ENCODE measurements at places on chromosomes 5 and 9.

- DNase-seq = peak; percentile 10
Measured at GRCh38 chr9:110536822-110537221, 42.7 kb downstream of the SVEP1 start.

DNA sequence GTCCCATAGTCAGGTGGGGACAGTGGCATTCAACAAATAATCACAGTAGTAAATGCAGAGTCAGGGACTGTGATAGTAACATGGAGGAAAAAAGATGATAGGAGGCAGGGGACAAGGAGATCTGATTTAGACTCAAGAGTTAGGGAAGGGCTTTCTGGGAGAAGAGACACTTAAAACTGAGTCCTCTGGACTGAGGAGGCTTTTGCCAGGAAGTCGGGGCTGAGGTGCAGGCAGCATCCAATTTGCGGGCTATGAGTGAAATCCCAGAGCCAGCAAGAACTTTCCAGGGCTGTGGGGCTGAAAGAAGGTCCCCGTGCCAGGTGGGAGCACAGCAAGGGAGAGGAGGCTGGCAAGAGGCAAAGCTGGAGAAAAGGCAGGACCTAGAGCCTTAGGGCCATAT is 124.1 kb downstream of the KIF4B start:
- no peak for DNase-seq

DNA sequence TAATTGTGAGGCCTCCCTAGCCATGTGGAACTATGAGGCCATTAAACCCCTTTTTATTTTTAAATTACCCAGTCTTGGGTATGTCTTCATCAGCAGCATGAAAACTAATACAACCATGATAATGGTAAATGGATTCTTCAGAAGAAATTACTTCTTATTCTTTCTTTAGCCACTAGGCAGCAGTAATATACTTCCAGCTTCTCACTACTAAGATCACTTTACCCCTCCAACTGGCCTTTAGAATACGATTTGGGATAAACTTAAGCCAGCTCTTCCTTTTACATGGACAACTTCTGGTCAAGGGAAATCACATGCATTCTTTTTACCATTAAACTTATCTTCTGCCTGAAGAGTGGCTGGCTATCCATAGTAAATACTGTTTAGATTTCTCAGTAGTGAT is 355.4 kb downstream of the MAN2A1 start:
- peak; percentile 27 for DNase-seq

- DNase-seq = peak; percentile 30
Measured at GRCh38 chr5:89457411-89458331, 574.7 kb upstream of the MEF2C start.

DNA sequence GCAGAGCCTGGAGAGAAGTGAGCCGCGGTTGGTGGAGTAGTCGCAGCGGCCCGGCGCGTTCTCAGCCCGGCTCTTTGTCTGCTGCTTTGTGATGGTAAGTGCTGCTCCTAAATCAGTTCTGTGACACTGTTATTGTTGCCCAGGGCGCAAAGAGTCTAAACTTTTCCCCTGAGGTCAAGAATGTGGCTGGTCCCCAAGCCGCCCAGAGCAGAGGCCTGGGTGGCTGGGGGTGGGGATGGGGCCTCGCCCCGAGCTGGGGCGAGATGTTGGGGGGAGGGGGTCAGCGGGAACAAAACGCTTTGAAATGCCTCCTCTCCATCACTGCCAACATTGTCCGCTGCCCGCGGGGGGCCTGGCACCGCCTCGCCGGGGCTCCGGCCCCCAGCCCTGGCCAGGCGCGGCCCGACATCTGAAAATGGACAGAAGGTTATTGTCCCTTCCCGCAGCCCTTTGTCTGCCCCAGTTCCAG is 11.7 kb upstream of the CERCAM start:
- no peak for DNase-seq

DNA sequence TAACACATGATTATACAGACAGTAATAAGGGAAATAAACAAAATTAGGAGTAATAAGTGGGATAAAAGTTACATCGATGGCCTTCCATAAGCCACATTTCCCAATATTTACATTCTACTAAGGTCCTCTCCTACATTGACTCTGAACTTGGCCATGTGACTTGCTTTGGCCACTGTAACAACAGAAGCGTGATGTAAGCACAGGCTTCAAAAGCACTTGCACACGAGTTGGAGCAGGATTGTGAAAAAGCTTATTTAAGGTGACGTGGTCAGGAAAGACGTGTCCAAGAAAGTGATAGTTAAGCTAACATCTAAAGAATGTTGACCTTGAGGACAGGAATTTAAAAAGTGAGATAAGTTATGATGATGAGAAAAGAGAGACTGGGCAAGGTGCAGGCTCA is 9.8 kb upstream of the CEMIP2 start:
- no peak for DNase-seq

DNA sequence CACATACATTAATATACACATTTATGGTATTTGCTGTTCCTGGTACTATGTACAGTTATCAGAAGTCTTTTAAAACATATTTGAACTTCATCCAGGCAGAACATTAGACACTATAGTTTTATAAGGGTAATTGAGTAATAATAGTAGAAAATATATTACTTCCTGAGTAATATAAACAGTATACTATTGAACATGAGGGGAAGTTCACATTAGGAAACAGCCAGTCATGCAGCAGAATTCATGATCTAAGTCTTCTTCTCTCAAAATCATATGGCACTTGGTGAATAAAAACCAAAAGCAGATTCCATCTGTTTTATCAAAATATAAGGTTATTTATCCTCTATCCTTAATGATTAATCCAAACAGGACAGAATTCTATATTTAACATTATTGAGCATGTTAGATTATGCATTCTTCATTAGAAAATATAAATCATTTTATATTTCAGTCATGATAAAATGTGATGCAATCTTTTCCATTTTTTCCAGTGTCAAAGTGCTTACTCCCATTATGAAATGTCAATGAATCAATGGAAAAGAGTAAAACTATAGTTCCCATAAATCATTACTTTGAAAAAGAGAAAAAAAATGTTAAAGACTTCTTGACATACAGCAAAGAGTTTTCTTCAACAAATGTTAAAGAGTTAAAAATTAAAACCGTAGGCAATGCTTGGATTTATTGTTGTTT is 584.3 kb upstream of the TUSC1 start:
- peak; percentile 30 for DNase-seq

DNA sequence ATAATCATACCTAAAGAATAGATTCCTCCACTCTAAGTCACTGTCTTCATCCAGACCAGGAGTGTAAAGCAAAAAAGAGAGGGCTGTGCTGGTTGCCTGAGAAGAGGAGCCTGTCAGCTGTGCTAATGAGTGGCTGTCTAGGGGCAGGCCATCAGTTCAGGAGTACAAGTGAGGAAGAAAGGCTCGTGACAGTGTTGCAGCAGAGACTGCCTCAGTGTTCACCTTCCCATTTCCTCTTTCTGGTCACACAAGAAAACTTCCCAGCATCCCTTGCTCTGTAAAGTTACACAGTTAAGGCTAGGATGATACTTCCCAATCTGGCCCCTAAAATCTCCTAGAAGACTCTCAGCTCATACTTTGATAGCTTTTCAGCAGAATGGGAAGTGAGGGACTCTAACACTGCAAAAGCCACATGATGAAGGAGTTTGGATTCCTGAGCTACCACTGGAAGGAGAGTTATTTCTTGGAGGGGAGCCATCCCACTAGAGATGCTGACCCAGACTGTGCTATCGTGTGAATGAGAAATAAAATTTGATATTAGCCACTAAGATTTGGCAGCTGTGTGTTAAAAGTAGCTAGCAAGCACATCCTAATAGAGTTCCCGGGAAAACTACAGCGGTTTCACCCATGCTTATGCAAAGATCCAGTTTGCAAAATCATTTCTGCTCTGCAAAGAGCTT is 67.1 kb downstream of the ADAMTS12 start:
- DNase-seq = peak; percentile 38

DNA sequence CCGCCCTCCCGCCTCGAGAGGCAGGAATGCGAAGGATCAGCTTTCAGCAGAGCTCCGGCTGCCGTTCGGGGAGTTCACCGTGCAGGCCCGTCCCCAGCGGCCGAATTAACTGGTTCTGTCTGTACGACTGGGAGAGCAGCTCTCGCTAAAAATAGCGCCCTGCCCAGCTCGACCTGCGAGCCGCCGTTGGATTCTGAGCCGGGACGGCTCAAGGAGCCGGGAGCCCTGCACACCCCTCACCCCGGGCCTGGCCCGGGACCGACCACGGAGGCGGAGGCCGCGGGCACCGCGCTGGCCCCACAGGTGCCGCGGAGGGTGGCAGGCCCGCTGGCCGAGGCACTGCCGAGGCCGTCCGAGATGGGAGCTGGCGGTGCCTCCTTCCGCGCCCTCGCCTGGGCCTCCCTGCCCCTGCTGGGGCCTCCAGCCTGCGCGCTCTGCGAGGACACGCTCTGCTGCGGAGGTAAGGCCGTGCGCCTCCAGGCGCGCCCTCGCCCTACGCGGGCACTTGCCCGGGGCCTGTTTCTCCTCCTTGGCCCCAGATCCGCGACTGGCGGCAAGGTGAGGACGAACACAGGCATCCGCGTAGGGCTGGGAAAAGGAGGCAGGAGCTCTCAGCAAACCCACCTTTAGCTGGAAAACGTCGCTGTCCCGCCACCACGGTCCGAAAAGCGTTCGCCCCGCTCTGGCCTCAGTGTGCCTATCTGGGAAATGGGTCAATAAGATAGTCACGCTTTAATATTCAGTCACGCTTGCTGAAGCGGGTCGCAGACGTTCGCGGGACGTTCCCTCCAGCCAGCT is 53.1 kb upstream of the DAB2IP start:
- DNase-seq = peak; percentile 78

DNA sequence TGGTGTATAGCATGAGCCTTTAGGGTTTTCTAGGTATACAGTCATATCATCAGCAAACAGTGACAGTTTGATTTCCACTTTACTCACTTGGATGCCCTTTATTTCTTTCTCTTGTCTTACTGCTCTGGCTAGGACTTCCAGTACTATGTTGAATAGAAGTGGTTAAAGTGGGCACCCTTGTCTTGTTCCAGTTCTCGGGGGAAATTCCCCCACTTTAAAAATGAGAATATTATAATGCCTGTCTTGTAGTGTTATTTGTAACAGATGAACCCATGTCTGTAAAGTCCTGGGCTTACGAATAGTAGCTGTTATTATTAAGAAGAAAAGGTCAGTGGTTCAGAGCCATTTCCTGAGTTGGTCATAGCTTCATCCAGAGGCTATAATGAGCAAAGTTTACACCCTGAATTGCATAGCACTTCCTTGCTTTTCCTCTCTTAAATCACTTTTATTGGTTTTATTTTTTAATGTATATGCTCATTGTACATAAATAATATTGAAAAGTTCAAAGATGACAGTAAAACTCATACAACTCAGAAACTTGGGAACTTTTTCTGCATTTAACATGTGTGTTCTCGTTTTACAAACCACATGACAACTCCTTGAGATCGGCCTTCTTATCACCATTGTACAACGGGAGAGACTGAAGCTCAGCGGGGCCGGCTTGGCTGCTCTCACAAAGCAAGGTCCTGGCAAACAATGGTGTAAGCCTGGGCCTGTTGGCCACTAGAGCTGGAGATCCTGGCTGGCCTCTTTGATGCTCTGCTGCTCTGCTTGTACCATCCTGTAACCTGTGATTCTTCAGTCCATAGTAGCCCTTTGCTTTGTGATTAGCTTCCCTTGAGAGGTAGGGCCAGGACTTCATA is 85.2 kb downstream of the CYFIP2 start:
- no peak for DNase-seq

- no peak for DNase-seq
Measured at GRCh38 chr5:128304791-128305190, 221.2 kb downstream of the SLC12A2 start.

GRCh38 chr9:21801683-21802417 is 586 bp upstream of the MTAP start:
- peak; percentile 86 for DNase-seq

- DNase-seq = no peak
Measured at GRCh38 chr5:39299962-39300361, 64.3 kb downstream of the C9 start.

DNA sequence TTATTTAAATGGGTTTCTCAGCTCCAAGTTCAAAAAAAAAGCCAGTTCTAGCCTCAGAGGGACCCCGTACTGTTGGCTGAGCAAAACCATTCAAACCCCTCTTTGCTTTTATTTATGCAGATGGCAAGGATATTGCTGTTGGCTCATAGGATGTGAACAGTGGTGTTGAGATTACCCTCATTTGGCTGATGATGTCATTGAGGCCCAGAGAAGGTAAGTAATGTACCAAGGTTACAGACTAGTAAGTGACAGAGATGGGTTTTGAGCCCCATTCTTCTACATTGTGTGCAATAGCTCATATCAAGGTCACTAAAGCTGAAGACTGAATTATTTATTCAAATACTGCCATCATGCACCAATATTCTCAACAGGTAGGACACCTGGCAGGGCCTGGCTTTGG is 122.2 kb upstream of the PCA3 start:
- DNase-seq = no peak

- no peak for DNase-seq
Measured at GRCh38 chr5:3429962-3430361, 165.7 kb upstream of the IRX1 start.

DNA sequence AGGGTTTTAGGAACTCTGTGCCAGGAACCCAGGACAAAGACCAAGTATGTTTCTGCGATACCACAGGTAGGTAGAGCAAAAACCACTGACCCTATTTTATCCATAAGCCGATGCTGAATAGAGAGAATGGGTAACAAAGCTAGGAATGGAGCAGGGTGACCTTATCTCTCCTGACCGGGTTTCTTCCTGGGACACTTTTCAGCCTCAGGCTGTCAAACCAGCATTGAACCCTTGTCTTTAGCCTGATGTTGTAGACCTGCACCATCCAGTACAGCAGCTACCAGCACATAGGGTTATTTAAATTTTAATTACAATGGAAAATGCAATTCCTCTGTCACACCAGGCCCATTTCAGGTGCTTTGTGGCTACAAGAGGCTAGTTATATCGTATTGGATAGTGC is 43.1 kb upstream of the DMRT3 start:
- DNase-seq = no peak

GRCh38 chr9:71269859-71270258 is 148.4 kb upstream of the TRPM3 start:
- no peak for DNase-seq

DNA sequence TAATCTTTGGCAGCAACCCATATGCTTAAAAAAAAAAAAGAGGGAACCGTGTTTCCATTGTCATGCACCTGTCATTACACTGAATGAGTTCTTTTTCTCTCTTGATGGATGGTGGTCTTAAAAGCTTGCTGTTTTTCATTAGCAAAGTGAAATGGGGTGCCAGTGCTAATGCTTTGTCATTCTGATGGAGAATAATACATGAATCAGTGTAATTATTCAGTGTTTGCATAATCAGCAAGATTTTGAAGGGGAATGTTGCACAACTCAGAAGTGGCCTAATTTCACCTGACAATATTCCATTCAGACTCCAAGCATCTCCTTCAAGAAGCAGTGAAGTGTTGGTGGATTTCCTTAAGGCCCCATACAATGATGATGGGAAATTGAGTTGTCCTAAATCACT is 38.1 kb downstream of the MAP1B start:
- no peak for DNase-seq

Measured in ELR (cell line).